ENCODE measurements at places on chromosomes 16 and 17.

DNA sequence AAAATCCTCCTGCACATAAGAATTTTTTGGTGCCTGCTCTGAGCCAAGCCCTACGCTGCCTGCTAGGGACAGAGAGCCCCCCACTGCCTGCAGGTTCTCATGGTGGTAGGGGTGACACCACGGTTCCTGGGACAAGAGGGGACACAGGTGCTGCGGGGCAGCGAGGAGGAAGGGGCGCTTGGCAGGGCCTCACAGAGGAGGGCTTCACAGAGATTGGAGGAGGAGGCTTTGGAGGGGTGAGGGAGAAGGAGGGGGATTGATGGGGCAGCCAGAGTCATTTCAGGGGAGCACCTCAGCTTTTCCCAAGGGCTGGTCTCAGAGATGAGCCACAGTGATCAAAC is 29.8 kb upstream of the GSG1L start:
- DNase-seq = no peak

- peak; percentile 60 for DNase-seq
These were observed 57.9 kb upstream of the CACNG4 start for GRCh38 chr17:66906321-66907278.

- no peak for DNase-seq
These were observed 5.5 kb downstream of the WWP2 start for GRCh38 chr16:69767459-69768229.

DNA sequence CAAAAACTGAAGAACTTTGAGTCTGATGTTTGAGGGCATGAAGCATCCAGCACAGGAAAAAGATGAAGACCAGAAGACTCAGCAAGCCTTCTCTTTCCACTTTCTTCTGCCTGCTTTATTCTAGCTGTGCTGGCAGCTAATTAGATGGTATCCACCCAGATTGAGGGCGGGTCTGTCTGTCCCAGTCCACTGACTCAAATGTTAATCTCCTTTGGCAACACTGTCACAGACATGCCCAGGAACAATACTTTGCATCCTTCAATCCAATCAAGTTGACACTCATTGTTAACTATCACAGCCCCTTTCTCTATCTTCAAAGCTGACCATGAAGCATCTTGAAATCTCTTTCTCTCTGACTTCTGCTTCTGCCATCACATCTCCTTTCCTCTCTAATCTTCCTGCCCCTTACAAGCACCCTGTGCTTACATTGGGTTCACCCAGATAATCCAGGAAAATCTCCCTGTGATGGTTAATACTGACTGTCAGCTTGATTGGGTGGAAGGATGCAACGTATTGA is 115.9 kb upstream of the CDH13 start:
- DNase-seq = no peak

GRCh38 chr16:2035431-2036199 is 8.9 kb downstream of the NHERF2 start:
- DNase-seq = no peak

DNA sequence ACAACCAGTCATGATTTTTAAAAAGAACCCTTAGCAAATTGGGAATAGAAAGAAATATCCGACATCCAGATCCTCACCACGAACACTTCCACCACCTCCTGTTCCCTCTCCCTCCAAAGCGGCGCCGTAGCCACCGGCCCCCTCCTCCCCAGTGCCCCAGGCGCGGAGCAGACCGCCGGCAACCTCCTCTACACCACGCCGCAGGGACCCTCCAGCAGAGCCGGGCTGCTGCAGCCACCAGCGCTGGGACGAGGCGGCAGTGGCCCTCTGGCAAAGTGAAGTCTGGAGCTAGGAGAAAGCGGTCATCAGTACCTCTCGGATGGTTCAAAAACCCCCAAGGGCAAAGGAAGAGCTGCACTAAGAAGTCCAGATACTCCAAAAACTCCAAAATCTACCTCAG is 41.4 kb upstream of the SLFN13 start:
- DNase-seq = no peak

DNA sequence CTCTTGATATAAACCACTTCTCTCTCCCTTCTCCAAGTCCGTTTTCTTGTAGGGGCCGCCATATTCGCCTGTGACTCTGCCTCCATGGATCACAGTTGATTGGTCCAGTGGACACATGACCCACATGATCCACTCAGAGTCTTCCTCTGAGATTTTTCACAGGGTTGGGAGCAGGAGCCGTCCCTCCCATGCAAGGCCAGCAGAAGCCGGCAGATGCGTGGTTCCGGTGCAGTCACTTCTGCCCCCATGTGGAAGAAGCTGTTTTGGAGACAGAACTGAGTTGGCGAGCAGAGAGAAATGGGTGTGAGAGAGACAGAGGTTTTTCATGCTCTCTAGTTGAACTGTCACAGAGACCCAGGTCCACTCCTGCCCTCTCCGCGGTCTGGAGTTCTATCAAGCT is 83.3 kb downstream of the C16orf95 start:
- no peak for DNase-seq

Data from CD4-positive, alpha-beta T cell treated with Interleukin-15 for 4 hours (primary cell).